ENCODE measurements at places on chromosomes 3 and 15.

DNA sequence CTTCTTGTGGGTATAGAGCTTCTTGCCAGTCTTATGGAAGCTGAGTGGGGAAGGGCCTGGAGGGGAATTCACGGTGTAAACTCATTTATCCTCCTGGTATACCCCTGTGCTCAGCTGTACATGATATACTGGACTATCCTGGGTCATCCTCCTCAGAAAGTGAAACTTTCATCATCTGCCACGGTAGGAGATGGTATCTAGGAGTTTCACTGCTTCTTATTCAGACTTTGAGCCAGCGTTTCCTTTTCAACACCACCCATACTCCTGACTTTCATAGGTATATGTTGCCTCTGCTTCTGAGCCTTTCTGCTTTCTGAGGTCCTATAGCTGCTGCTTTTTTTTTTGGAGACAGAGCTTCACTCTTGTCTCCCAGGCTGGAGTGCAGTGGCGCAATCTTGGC, 15.6 kb downstream of the SENP5 start:
- DNase-seq, result no peak

GRCh38 chr3:181941250-181941649, 229.5 kb downstream of the SOX2 start:
- no peak for DNase-seq

- peak; percentile 29 for DNase-seq
These were observed 257.9 kb downstream of the PDCD6IP start for GRCh38 chr3:34056181-34056910.

DNA sequence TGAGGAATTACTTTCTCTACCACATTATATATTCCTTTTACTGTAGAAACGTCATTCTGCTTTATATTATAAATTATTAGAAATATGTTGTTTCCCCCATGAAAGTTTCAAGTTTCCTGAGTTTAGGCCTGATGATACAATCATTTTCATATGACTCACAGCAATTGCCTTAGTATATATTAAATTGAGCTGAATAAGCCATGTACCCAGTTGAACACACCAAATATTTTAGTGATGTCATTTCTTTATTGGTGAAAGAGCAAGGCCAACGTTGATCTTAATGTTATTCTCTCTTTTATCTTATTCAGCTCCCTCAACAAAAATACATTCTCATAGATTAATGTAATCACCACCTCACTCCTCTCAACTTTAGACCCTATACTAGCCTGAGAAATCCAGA, 30.8 kb downstream of the B3GNT5 start:
- DNase-seq, result no peak
